ENCODE measurements at places on chromosomes 4 and X.

DNA sequence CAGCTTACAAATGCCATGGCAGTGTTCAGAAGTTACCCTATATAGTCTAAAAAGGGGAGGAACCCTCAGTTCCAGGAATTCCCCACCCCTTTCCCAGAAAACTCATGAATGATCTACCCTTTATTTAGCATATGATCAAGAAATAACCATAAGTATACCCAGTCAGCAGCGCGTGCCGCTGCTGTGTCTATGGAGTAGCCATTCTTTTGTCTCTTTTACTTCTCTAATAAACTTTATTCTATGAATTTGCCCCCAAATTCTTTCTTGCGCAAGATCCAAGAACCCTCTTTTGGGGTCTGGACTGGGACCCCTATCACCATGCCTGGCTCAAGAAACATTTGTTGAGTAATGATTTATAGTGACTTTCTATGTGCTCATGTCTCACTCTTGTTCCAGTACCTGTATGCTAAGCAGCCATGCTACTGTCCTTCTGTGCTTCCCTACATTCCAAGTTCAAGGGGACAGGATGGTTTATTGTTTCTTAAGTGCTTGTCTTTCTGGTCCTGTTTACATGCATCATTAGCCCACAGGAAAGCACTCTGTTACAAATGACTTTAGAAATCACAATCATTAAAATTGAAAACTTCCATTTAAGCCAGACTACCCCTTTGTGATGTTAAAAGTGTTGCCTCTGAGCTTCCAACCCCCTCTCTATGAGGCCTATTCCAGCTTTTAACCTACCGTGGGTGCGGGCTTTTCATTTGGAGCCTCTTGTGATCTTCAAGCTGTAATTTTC is 63.4 kb upstream of the S100G start:
- DNase-seq = no peak

- no peak for DNase-seq
Measured at GRCh38 chrX:46444011-46444410, 101.2 kb downstream of the ZNF674 start.

DNA sequence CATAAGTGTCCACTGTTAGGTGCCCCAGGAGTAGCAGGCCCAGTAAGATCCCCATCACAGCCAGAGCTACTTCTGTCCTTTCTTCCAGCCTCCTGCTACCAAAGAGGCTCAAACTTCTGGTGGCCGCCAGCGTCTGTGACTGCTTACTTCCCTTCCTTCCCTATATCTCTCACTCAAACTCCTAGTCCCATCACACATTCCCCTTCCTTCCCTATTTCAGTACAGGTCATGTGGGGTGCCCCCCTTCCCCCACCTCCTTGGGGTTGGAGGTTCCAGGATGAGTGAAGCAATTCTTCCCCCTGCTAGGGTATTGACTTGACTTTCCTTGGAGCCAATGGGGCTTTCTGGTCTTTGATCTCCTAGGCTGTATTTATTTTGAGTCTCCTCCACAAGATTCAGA is at the start of gene VSIG4:
Gene VSIG4 (minus strand): TSS at position 137 of the 400 bp plus-strand sequence. CDS start 82 bp downstream, at position 55.
- DNase-seq = no peak

DNA sequence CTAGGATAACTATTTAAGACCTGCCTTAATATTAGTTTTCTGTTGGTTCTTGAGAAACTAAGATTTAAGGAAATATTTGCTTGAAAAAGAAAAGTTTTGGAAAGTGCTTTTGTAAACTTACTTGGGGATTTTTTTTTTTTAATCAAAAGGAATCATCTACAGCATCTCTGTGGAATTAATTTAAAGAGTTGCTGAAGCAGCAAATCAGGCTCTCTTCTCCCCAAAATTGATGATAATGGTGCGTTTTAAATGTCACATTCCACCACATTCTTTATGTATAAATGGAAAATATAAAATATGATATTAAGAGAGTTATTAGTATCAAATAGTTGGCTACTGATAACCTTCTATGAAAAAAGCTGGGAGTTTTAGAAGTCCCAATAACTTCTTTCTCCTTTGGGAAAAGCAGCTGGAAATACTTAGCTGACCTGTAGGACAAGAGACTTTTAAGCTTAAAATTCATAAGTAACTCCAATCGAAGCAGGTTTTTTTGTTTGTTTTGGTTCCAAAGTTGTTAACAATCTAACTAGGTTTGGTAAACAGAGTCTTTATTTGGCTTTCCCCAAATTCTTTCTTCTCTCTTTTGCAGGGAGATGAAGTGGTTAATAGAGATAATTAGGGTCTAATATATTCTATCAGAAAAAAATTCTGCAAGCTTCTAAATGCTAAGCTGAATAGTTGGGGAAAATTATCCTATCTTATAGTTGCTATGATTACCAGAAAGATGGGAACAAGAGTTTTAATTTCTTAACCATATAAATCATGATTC is 4.4 kb downstream of the KLF3 start:
- no peak for DNase-seq

DNA sequence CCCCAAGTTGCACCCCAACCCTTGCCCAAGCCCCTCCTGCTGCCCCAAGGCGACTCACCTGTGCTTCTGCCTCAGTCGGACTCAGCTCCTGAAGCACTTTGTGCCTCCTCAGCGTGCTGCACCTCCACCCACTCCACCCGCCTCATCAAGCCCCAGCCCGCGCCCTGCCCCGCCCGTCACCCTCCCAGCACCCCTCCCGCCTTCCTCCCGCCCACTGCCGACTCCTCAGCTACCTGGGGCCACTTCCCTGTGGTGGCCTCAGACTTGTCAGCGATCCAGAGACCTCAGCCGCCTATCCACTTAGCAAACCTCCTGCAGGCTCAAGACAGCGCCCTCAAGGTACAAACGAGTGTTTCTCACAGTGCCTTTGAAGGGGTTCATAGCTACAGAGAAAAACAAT is 19.6 kb upstream of the IQCM start:
- DNase-seq = no peak

GRCh38 chr4:143260750-143261149 is 75.9 kb upstream of the GAB1 start:
- no peak for DNase-seq

DNA sequence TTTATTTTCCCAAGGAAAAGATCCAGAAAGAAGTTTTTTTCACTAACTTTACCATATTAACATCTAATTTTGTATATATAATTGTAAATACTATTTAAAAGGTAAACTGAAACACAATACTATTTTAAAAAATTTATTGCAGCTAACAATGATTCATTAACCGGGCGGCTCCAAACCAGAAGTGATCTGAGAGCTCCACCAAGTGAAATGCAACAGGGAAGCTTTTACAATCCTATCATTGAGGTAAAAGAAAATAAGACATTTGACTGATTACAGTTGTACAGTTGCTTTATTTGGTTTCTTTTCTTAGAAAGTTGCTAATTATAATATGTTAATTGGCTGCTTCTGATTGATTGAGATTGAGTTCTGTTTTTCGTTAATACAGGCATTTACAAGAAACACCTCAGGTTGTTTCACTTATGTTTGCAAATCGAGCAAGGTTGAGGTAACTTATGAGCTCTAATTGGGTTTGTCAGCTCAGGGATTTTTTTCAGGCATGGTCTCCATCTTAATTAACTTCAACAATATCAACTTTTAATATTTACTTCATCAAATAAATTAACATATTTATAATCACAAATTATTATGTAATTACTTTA is 220.2 kb upstream of the UGT8 start:
- no peak for DNase-seq

DNA sequence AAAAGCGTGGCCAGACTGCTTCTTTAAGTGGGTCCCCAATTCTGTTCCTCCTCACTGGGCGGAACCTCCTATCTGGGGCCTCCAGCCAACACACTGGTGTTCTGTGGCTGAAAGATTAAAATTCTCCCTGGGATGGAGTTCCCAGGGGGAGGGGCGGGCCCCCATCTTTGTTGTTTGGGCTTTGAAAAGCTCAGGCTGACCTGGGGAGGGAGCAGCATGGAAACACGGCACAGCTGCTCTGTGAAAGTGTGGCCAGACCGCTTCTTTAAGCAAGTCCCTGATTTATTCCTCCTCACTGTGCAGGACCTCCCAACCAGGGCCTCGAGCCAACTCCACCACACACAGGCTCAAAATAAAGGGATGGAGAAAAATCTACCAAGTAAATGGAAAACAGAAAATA is 219.5 kb downstream of the TMEM47 start:
- no peak for DNase-seq

All from NCI-H1092 (cell line).